ENCODE measurements at places on chromosomes 16 and 17.

GRCh38 chr17:67649891-67650290 is 67.8 kb upstream of the NOL11 start:
- no peak for DNase-seq

- DNase-seq: no peak
Measured at GRCh38 chr17:72104863-72105234, 16.0 kb upstream of the SOX9 start.

DNA sequence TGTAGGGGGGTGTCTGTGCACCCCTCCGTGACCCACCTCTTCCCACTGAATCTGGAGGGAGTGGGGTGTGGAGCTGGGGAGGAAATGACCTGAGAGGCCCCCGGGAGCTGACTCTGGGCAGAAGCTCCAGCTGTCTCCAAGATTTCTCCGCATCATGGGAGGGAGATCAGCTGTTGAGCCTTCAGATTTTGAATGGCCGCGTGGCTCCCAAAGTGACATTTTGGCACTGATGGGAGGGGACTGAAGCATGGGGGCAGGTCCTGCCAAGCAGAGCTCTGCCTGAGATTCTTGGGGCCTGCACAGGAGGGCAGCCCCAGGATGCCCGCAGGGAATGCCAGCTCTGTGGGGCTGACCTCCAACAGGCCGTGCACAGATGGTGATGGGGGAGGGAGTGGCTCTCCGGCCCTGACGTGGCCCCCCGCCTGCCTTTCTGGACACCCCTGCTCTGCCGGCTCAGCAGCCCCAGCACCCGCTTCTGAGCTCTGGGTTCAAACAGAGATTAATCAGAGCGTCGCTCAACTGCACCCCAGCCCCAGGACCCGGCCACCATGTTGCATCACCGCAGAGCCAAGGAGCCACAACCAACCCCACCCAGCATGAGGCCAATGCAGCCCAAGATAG is 25.3 kb upstream of the UBE2I start:
- DNase-seq: no peak

GRCh38 chr17:77504652-77505155 is 363.9 kb downstream of the SEC14L1 start:
- peak; percentile 16 for DNase-seq

GRCh38 chr17:11242411-11242810 is 1.4 kb downstream of the SHISA6 start:
- DNase-seq: no peak

- no peak for DNase-seq
Measured at GRCh38 chr16:29744541-29745101, 1.2 kb downstream of the C16orf54 start.

- no peak for DNase-seq
Measured at GRCh38 chr17:53527473-53527872, 295.3 kb upstream of the KIF2B start.

DNA sequence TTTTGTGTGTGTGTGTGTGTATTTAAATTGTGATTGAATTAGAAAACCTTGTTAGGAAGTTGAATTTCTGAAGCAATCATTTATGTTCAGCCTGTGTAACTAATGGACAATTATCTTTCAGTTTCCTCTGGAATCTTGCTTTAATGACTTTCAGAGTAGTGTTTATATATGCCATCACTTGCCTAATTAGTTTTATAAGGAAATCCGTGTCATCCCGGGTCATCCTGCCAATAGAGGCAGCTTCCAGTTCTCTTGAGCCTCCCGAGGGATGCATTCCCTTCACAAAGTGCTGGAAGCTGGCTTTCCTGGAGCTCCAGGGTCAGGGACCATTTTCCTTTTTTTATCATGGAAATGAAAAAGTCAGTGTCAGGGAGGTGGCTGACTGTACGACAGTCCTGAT is 42.9 kb downstream of the PRKCA start:
- no peak for DNase-seq

- no peak for DNase-seq
Measured at GRCh38 chr17:74391771-74392170, 24.5 kb downstream of the GPR142 start.

- no peak for DNase-seq
Measured at GRCh38 chr17:28623696-28624095, 9.7 kb upstream of the RSKR start.

- DNase-seq: no peak
Measured at GRCh38 chr17:39527220-39527813, 66.0 kb downstream of the CDK12 start.

DNA sequence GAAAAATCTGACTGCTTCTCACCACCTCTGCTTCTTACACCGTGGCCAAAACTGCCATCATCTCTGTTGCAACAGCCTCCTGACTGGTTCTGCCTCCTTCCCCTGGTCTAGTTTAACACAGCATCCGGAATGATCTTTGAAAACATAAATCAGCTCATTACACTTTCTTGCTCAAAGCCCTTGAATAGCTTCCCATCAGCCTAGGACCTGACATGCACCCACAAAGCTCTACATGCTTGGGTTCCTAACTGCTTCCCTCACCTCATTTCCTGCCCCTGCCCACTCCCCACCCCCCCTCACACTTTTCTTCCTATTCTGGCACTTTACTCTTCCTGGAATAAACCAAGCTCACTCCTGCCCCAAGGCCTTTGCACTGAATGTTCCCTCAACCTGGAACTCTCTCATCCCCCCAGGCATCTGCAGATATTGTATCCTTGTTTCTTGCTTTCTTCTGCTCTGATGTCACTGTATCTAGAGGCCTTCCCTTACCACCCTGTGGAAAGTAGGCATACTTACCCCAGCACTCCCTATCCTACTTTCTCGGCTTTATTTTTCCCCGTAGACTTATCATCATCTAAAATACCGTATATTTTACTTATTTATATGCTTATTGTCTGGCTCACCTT is 112.4 kb downstream of the FTO start:
- no peak for DNase-seq

- no peak for DNase-seq
Measured at GRCh38 chr17:78441271-78441971, 63.0 kb downstream of the PGS1 start.

GRCh38 chr17:44218344-44219107 is 949 bp downstream of the UBTF start:
- DNase-seq: peak; percentile 91

DNA sequence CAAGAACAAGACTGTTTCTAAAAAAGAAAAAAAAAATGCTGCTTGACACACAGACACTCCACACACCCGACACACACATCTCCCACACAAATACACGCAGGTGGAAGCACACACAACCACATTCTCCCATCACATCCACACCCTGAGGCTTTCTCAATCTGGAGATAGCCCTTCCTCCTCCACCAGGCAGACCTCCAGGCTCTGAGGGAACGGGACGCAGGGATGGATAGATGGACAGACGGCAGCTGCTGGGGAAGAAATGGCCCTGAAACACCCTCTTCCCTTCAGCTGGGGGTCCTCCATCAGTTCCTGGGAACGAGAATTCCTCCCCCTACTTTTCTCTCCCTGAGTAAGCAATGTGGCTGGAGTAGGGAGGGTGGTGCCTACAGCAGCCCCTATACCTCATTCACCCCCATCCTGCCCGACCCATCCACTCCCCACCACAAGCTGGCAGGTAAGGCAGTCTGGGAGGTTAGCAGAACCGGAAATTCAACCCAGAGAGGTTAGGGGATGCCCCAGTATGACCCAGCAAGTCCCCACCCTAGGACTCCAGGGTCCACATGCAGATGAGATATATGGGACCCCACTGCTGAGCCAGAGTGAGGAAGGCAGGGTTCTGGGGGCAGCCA is 4.1 kb upstream of the LITAFD start:
- DNase-seq: no peak

DNA sequence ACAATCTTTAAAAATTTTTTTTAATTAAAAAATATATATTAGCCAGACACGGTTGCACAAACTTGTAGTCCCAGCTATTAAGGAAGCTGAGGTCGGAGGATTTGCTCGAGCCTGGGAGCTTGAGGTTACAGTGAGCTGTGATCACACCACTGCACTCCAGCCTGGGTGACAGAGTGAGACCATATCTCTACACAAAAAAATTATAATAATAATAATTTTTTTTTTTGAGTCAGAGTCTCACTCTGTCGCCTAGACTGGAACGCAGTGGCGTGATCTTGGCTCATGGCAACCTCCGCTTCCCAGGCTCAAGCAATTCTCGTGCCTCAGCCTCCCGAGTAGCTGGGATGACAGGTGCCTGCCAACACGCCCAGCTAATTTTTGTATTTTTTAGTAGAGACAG is 23.8 kb downstream of the LITAF start:
- DNase-seq: peak; percentile 17

- no peak for DNase-seq
Measured at GRCh38 chr16:54285414-54286089, 1.0 kb downstream of the IRX3 start.

DNA sequence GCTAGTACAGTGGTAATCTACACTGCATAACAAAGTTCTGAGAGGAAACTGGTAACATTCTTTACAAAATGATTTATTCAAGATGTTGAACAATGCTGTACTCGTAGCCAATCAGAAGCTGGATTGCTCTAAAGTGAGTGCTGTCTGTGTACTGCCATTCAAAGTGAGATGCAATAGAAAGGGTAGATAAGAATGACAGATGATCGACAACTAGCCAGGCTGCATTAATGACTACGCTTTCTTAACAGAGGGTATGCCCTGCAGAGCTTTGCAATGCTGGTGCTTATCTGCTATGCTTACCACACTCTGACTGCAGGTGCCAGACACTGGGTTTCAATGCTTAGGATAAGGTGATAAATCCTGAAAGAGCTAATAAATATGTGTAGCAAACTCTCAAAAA is 46.1 kb upstream of the SLC25A19 start:
- DNase-seq: no peak

GRCh38 chr16:57003439-57004386 is 14.4 kb downstream of the NLRC5 start:
- peak; percentile 18 for DNase-seq

GRCh38 chr17:19728084-19728495 is 11.7 kb upstream of the SLC47A2 start:
- DNase-seq: no peak

- DNase-seq: no peak
Measured at GRCh38 chr17:65586899-65587298, 25.5 kb upstream of the AXIN2 start.

GRCh38 chr16:50718061-50718760 is 23.7 kb upstream of the CYLD start:
- no peak for DNase-seq

DNA sequence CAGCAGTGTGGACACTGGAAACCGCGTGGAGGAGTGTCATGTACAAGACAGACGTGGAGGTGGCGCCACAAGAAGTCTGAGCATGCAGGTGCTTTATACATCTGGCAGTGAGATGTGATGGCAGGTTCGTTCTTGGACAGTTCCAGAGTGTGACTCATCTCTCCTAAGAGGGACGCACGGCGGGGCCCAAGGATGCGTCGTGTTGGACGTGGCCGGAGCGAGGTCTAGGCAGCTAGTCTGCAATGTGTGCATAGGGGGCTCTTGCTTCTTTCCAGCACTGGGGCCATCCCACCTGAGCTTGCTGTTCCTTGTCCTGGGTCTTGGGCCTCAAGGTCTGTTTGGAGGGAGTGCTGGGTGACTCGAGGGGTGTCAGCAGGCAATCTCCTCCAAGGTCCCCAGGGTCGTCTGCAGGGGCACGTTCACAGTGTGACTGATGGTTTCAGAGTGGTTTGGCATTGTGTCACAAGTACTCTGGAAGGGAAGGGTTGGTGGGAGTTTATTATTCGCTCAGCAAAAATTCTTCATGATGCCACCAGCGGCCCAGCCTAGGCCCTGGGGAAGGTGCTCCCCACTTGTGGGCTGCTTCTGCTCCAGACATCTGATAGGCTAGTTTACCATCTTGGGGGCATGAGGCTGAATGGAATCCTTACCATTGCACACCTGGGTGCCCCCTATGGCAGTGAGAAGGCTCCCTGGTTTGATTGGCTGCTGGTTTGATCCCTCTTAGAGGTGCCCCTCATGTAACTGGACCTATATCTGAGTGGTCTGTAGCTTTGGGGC is 22.1 kb downstream of the SPACA3 start:
- no peak for DNase-seq

DNA sequence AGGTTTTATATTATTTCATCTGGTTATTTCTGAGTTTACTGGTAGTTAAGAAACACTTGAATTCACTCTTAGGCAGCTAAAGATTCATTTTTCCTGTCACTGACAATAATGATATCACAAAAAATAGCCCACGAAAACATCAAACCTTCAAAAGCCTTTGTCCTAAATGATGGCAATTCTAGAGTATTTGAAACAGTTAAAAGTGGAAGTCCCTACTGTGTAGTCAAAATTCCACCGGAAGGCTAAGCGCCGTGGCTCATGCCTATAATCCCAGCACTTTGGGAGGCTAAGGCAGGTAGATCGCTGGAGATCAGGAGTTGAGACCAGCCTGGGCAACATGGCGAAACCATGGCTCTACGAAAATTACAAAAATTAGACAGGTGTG is 103.5 kb downstream of the HIC1 start:
- no peak for DNase-seq

DNA sequence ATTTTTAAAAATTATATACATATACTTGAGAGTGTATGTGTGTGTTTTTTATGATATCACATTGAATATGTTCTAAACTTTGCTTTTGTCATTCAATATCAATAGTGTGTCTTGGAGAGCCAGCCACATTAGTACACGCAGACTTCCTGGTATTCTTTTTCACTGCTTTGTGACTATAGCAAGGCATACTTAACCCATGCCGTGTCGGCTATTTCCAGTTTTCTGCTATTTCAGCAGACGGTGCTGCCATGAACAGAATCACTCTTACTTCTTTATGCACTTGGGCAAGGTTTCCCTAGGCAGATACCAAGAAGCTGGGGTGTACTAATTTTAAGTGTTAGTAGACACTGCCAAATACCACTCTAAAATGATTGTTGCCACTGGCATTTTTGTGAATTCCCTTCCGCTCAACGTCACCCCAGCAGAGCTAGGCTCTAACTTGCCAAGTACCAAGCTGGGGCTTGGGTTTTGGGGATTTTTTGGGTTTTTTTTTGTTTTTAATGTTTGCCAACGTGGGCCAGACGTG is 134.9 kb downstream of the SOCS1 start:
- DNase-seq: no peak

GRCh38 chr16:17481736-17482135 is 11.0 kb upstream of the XYLT1 start:
- no peak for DNase-seq

DNA sequence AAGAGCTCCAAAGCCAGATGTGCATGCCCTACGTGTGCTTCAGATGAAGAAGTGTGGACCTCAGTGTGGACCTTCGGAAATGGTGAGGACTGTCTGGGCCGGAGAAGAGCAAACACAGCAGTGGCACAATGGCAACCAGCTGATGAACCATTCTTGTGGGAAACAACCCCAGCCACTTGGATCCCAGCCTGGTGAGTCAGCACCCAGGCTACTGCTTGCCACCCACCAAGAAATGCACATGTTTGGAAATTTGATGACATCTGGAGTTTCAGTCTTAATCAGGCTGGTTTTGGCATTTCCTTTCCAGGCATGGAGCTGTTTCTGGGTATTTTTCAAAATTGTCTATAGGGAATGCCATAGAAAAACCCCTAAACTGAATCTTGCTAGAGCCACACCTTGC is 42.7 kb downstream of the DYNLRB2 start:
- no peak for DNase-seq
